ENCODE measurements at places on chromosomes 2 and 18.
A peak's percentile ranks its signal among the peaks of the same experiment; 100 is the strongest.

- no peak for DNase-seq
These were observed 597.0 kb upstream of the NRXN1 start for GRCh38 chr2:51628917-51629316.

DNA sequence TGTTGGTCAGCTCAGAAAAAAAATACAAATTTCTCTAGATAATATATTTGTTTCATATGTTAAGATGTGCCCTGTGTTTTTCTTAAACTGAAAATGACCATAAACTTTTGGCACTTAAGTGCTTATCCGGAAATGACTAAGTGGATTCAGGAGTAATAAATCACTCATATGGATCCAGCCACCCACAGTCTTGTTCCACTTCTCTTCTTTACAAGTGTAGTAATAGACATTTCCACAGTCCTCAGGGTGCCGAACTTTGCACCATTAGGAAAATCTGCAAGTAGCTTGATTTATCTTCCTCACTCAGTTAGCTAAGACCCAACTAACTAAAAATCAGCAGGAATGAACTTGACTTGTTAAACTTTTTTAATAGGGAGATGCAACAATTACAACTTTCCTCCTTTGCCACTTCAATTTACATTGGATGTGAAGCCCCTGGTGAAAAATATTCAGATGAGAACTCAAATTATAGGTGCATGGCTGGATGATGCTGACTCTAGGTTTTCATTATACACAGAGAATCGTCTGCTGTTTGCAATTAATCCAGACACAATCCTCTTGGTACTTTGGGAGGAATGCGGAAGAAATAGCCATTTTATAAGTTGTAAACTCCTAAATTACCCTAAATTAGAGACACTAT lies 322.5 kb downstream of the ARHGAP15 start:
- DNase-seq = no peak

GRCh38 chr2:150292192-150292591 lies 195.3 kb downstream of the RND3 start:
- DNase-seq = no peak

GRCh38 chr2:145038041-145038525 lies 518.2 kb upstream of the ZEB2 start:
- DNase-seq = no peak

GRCh38 chr2:128564551-128564950 lies 245.9 kb upstream of the HS6ST1 start:
- DNase-seq = no peak

- no peak for DNase-seq
These were observed 404.0 kb upstream of the MYT1L start for GRCh38 chr2:2735041-2735440.

DNA sequence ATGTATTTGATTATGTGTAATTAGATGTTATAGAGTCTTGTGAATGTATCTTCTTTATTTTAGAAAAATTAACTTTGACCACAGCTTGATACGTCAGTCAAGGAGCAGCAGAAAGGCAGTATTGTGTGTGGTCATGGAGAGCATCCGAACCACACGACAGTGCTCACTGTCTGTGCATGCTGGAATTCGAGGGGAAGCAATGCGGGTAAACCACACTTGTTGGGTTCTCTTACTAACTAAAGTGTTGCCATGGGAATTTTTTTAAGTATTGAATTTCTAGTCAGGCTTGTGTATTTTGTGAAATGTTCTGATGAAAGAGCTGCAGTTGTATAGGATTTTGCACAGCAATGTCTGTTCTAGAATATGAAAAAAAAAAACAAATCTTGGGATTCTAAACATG lies 4.8 kb downstream of the PJVK start:
- no peak for DNase-seq

GRCh38 chr2:209661286-209661894 lies 110.2 kb upstream of the UNC80 start:
- no peak for DNase-seq

DNA sequence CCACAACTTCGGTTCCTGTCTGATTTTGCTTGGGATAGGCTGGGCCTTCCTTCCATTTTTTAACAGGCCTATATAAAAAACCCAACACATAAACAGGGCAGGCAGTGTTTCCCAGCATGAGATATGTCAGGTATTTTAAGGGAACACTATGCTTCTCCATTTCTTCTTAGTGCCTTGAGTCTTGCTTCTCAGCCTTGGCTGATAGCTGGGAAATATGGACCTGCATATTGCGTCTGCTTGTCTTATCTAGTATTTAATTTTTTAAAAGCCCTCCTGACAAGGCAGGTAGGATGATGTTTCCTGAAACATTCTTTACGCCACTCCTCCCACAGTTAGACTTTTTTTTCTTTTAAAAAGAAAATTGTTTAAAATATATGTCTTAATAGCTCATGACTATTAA lies 45.5 kb upstream of the NABP1 start:
- no peak for DNase-seq

GRCh38 chr2:75621228-75621627 lies 25.4 kb upstream of the MRPL19 start:
- no peak for DNase-seq

DNA sequence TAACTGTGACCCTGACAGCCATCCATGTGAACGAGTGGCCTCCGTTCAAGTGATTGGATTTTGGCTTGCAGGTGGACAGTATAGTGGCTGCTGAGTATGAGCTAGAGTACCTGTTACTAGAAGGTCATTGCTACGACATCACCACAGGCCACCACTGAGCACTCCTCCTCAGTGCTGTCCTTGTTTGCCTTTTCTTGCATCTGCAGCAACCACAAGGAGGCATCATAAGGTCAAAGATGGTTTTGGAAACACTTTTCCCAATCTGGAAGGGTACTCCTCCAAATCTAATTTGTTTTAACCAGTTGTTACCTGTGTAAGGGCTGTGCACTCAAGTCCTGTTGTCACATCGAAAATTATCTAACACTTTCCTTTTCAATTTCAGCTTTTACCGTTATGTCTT lies 81.2 kb downstream of the UGGT1 start:
- no peak for DNase-seq

DNA sequence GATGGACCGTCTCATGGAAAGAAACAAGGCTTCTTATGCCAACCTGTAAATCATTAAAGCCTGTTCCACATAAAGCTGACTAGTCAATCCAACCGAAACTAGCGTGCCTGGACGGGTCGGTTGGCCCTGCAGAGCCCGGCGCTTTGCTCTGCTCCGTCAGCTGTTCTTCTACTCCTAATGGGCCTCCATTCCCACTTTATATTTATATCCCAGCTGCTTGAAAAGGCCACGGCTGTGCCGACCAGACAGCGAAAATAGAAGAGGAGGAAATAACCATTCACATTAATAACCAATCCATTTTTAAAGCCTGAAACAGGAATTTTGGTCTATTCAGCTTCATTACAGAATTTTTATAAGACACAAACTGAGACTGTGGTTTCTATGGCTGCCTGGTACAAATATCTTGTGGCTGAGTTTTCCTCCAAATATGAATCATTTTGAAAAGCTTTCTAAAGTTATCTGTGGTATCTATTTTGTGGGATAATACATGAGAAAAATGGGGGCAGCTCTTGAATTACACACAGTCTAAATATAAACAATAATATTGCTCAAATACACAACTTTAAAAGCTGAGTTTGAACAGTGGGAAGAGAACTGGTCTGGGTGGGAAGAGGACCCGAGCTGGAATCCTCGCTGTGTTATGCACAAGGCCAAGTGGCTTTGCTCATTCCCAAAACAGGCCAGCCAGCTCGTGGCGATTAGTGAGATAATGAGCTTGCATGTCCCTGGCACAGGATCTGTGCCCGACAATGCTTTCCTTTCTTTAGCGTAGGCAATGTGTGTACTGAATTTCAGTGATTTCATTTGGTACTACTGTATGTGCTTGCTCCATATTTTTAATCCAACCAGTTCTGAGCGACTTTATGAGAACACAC lies 10.5 kb upstream of the FAM124B start:
- DNase-seq = no peak

DNA sequence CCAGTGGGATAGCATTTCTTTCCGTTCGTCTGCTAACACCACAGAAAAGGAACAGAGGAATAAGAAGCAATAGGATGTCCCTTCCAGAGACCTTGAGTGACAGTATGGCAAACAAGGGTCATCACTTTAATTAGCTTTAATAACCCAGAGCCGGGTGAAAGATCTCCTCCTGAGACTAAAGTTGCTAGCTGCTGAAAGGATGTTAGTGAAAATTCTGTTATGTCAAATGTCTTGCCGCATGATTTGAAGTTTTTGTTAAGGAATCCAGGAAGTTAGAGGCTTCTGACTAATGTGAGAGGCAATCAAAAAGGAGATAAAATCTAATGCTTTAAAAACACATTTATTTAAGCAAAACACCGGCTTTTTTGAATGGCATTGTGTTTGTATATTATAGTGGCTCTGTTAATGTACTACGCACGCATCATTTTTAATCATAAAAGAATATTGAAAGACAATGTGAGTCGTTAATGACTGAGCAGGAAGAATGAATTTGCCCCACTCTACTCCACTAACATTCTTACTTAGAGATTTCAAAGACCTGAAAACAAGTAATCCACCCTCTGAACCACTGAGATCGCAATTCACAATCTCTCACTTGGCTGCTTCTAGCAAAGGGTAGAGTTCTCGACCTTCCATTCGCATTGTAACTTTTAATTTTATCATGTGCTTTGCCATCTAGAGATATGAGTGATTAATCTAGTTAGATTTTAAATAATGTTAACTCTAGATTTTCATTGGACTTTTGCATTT lies 536.6 kb downstream of the LRRTM4 start:
- DNase-seq = no peak

GRCh38 chr2:46804794-46805193 lies 110.8 kb downstream of the MCFD2 start:
- no peak for DNase-seq

- no peak for DNase-seq
These were observed 38.1 kb upstream of the LCLAT1 start for GRCh38 chr2:30408961-30409387.

DNA sequence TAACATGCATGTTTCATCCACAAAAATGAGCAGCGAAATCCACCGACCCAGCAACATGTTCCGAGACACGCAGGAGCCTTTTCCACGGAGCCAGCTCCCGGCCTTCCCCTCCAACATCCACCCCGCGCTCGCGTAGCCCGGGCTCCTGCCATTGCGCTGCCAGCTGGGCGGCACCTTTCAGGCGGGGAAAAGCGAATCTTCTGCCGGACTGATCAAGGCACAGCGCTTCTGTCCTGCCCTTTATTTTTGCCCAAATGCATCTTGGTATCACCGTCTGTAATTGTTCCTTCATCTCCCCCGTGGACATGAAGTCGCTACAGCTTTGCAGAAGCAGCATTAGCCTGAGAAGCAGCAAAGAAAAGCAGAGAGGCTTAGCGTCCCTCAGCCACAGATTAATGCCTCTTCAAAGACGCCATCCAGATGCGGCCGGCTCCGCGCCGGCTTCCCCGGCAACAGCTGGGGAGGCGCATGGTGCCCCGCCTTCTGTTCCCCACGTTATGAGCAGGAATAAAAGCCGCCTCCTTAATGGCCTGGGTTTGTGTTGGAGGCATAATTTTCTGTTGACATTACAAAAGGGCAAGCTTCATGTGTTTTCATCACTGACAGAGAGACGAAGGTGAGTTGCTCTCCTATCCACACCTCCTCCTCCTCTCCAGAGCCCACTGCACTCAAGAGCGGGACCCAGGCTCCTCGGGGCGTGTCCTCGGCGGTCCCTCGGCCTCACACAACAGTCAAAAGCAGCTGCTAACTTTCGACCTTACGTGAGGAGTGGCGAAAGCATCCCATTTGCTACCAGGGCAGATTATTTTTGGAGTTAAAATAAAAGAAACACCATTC lies 122.1 kb upstream of the SALL3 start:
- DNase-seq = no peak

- no peak for DNase-seq
These were observed 85.4 kb downstream of the MEP1B start for GRCh38 chr18:32275221-32275620.

- peak; percentile 4 for DNase-seq
These were observed 344.4 kb upstream of the SLC39A10 start for GRCh38 chr2:195312662-195313061.

- DNase-seq = no peak
These were observed 94.3 kb downstream of the ASAP2 start for GRCh38 chr2:9300829-9301453.

GRCh38 chr2:151922845-151923666 lies 94.8 kb upstream of the ARL5A start:
- peak; percentile 8 for DNase-seq

DNA sequence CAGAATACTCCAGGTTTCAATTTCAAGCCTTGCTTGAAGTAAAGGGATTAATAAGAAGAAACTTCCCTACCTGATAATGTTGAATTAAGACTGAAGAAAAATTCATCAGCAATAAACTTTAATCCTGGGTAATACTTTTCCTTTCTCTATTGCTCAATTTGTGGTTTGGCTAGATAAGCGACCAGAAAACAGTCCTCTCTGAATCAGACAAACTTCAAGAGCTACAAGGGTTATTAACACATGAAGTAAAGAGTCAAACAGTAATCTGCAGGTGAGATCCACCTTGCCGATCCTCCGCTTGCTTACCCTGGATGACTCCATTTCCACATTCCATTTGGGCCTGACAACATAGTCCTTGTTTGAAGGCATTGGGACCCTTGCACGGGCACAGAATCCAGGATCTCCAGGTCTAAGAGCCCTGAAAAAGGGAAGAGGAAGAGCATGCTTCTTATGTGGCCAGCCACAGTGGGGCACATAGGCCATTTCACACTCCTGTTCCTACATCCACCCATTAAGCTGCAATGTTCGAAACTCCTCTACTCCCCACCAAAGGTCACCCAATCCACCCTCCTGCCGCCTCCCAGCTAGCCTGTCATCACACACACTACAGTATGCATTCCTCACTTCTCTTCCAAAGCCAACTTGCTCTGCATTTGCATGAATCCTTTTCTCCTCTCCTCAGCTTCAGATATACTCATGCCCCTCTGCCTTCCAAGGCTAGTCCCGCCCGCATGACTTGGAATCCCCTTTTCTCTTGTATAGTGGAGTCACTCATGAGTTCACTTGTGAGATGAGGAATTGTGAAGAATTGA lies 39.8 kb downstream of the IWS1 start:
- peak; percentile 1 for DNase-seq

GRCh38 chr2:149246186-149246585 lies 84.2 kb upstream of the LYPD6 start:
- DNase-seq = no peak

DNA sequence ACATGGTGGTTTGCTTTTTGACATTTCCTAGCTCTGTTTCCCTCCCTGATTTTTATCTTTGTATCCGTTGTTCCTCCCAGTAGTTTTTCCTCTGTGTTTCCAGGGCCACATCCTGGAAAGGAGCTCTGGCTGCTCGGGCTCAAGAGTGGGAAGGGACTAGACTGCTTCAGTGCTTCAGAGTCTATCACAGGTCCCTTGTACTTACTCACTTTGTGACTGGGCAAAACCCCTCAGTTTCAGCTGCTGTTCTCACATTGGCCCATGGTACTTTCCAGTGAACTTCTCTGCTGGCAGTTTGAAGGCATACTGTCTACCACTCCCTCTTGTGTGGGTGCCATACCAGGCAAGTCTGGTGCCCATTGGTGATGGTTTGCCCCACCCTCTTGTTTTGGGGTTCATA lies 7.5 kb upstream of the STAMBP start:
- no peak for DNase-seq

- no peak for DNase-seq
These were observed 76.9 kb upstream of the FRZB start for GRCh38 chr2:182943339-182943738.

Measured in CD4-positive, alpha-beta T cell treated with Interleukin-21 for 1 hour (primary cell).